ENCODE measurements at places on chromosomes 16 and 17.
A peak's percentile ranks its signal among the peaks of the same experiment; 100 is the strongest.

DNA sequence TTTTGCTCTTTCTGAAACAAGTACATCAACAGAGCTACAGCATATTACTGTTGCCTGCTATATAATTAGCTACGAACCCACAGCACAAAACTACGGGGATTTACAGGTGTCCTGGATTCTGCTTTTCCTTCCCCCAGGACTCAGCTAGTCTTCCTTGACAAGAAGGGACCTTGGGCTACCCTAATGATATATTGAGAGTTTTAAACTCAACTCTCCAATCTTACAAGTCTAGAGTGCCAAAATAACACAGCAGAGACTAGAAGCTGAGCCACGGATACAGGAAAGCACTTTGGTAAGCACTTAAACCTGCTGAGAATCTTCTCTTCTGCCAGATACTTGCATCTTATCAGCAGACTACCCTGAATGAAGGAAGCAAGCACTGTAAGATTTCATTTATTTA lies 161.4 kb upstream of the C17orf78 start:
- no peak for DNase-seq

DNA sequence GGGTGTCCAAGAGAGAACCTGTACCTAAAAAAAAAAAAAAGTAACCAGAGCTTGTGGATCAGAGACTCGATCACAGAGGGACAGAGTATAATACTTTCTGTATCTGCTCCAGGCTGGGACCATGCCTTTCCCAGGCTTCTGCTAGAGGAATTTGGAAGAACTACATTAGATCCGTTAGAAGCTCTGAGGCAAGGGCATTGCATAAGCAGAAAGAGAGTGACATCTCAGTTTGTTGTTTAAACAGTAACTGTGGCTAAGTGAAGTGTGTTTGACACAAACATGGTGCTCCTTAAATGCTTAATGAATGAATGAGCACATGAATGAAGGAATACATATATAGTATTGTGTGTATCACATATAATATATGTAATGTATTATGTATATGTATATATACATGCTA lies 131.2 kb downstream of the HS3ST3B1 start:
- DNase-seq: no peak

DNA sequence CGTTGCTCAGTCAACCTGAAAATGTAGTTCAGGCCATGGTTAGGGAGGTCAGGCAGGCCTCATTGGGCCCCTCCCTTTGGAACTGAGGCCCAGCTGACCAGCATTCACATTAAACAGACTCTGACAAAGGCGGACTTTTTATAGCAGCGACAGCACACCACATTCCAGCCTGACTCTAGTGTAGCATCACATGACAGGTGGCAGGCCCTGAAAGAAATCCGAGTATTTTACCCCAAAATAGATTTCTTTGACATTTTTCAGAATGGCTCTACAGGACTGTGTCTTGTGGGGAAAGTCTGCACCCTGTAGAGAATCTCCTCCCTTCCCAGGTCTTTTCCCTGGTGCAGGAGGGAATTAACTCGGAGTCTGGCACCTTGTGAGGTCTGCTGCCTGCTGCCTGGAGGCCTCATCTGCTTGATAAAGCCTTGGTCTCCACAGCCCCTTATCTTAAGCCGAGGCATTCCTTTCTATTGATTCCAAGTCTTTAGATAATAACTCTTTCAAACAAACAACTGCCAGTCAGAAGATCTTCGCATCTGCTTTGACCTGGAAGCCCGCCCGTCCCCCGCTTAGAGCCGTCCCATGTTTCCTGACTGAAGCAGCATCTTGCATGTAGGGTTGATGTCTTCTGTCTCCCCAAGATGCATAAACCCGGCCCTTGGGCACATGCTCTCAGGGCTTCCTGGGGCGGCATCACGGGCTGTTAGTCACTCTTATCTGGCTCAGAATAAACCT lies 44.0 kb upstream of the CAPN15 start:
- no peak for DNase-seq

- DNase-seq: no peak
These were observed 885 bp upstream of the SLFN13 start for GRCh38 chr17:35449371-35449931.

GRCh38 chr16:30741461-30741914 lies 6.7 kb upstream of the PHKG2 start:
- DNase-seq: peak; percentile 78

- DNase-seq: peak; percentile 46
These were observed 331 bp upstream of the CCDC92B start for GRCh38 chr17:2749784-2750181.

DNA sequence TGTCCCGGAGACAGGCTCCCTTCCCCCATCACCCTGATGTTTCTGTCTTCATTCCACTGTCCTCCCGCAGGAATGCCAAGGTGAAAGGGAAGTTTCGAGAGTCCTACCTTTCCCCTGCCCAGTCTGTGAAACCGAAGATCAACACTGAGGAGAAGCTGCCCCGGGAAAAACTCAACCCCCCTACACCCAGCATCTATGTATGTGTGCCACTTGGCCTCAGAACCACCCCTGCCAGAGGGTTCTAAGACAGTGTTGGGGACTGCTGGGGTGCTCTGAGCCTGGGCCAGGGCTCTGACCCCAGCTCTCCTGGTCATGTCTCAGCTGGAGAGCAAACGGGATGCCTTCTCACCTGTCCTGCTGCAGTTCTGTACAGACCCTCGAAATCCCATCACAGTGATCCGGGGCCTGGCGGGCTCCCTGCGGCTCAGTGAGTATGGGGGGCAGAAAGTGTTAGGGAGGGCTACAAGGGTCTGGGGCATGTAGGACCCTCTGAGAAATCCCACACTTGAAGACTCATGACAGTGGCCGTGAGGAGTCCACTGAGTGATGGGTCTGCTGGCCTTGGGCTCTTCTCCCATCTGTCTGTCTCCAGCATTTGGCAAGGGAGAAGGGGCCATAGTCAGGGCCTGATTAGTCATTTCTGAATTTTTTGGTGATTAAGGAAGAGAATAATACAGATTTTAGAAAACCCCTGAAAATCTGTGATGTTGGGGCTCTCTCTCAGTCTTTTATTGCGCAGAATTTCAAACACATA lies 4.9 kb upstream of the TMEM88 start:
- DNase-seq: no peak

GRCh38 chr16:65125871-65126270 lies 4.0 kb upstream of the CDH11 start:
- no peak for DNase-seq

DNA sequence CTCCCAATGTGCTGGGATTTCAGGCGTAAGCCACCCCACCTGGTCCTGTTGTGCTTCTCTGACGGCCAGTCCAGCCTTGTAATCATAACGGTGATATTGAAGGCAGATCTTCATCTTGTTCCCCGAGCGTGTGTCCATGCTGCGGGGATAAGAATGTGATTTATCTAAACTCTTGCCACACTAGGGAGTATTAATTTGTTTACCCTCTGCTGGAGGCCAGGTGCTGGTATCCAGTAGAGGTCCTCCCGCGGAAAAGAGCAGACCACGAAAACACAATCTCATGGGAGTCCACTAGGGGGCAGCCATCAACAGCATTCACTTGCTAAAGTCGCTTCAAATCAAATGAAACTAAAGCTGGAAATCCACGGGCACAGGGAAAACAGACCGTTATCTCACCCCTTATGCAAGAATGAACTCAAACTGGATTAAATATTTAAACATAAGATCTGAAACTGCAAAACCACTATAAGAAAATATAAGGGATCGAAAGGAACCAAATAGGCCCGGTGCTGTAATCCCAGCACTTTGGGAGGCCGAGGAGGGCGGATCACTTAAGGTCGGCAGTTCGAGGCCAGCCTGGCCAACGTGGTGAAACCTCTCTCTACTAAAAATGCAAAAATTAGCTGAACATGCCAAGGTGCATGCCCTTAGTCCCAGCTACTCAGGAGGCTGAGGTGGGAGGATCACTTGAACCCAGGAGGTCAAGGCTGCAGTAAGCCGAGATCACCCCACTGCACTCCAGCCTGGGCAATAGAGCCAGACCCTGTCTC lies 22.3 kb upstream of the RBBP6 start:
- DNase-seq: peak; percentile 81

GRCh38 chr16:76503091-76503490 lies 225.9 kb downstream of the CNTNAP4 start:
- DNase-seq: no peak

GRCh38 chr16:73615071-73615940 lies 567.4 kb upstream of the ZFHX3 start:
- DNase-seq: no peak

- DNase-seq: no peak
These were observed 123.8 kb downstream of the ZNF778 start for GRCh38 chr16:89341279-89341678.

DNA sequence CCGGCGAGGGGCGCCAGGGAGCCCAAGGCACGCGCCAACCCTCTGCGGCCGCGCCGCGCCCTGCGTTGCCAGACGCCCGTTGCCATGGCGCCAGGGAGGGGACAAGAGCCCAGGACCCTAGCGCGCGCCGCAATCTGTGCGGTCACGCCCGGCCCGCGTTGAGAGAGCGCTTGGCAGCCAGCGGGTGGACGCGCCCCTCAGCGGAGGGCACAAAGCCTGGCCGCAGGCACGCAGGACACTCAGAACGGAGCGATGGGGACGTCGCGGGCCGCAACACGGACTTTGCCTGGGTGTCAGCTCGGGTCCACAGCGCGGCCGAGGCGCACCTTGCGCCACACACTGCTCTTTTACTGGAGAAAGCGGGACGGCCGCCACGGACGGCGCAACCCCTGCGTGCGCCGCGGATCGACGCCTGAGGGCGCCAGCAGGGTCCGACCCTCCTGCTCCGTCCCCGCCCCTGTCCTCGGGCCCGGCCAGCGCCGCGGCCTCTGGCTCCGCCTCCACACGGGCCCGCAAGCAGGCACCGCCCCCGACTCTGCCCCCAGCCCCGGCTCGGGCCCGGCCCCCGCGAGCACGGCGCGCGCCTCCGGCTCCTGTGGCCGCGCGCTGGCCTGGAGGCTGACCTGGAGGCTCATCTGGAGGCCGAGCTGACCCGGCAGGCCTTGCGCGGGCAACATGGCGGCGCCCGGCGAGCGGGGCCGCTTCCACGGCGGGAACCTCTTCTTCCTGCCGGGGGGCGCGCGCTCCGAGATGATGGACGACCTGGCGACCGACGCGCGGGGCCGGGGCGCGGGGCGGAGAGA lies at the start of gene GFER:
GFER (plus strand) TSS at position 650 of the 803 bp plus-strand sequence; CDS start at position 676, 26 bp downstream.
- peak; percentile 75 for DNase-seq

DNA sequence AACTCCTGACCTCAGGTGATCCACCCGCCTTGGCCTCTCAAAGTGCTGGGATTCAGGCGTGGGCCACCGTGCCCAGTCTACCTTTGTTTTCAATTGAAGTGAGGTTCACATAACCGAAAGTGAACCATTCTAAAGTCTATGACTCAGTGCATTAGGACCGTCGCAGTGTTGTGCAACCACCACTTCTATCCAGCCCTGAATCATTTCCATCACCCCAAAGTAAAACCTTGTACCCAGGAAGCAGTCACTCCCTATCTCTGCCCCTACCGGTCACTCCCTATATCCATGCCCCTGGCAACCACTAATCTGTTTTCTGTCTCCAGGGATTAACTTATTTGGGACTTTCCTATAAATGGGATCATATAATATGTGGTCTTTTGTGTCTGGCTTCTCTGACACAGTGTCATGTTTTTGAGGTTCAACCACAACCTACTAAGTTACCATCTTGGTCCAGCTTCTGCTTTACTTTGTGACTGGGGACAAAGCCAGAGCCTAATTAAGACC lies 28.3 kb upstream of the CDC42EP4 start:
- DNase-seq: no peak

GRCh38 chr16:54522584-54522983 lies 236.0 kb upstream of the IRX3 start:
- DNase-seq: no peak

DNA sequence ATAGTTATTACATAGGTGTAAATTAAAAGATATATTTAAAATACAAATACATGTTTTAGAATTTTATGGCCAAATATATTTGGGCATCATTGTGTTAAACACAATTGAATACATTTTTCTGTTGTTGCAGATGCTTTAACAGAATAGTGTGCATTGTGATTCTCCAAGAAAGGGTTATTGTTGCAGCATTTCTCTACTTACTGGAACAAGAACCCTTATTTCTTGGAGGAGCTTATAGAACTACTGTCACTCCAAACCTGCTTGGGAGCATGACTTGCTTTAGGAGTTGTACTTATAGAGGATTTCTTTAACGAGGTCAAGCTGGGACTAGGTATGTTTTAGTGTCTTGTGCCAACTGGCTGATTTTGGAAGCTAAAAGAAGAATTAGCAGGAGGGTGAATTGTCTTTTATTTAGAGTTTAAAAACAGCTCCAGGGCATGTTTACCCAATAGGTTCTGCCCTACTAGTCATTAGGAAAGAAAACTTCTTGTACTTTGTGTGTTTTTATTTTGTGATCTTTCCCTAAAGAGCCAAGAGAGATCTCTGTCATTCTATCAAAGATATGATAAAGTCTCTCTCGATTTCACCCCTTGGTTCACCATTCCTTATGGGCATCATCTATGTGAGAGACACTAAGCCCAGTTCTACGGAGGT lies 279.8 kb upstream of the SALL1 start:
- DNase-seq: no peak

- DNase-seq: no peak
These were observed 27.7 kb upstream of the SLC46A1 start for GRCh38 chr17:28433721-28434120.

DNA sequence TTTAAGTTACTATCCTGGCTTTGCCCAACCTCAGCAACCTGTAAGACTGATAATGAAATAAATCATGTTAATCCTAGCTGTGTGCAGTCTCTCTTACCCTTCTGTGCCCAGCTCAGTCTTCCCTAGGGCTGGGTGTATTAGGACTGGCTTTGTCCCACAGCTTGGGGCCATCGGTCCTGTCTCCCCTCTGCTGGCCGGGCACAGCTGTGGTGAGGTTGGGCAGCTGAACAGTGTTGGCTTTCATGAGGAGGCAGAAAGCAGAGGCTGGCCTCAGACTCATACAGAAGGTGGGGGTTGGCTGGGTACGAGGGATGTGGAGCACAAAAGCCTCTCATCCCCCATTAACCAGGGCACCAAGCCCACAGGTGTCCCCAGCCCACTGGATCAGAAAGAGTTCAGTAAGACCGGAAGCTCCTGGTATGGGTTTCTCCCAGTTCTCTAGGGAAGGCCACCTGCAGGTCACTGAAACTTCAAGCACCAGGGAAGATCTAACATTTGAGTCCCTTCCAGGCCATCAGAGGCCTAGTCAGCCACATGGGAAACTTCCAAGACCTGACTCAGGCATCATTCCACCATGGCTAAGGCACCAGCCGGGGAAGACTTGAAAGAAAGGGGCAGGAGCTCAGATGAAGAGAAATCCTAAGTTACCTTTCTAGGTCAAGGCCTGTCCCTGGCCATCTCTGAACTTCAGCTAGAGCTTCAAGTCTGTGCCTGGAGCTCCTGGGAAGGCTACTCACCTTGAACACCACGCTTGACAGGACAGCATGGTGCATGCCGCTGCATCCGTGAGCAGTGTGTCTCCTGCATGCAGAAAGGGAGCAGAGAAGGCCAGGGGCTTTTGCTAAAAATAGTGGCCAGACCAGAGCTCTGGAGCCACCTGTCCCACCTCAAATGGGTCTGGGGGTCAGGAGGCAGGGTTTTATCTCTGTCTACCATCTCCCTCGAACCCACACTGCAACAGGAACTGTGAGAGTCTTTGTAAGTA lies 8.8 kb downstream of the CNP start:
- DNase-seq: no peak

All from prostate gland (tissue), 2 donors.